ENCODE measurements at places on chromosomes 3 and 15.

- DNase-seq, result no peak
Measured at GRCh38 chr3:8183627-8184026, 318.0 kb upstream of the LMCD1 start.

- no peak for DNase-seq
Measured at GRCh38 chr3:56616478-56617006, 59.6 kb downstream of the CCDC66 start.

GRCh38 chr3:64890006-64890405, 202.2 kb upstream of the ADAMTS9 start:
- DNase-seq, result no peak

DNA sequence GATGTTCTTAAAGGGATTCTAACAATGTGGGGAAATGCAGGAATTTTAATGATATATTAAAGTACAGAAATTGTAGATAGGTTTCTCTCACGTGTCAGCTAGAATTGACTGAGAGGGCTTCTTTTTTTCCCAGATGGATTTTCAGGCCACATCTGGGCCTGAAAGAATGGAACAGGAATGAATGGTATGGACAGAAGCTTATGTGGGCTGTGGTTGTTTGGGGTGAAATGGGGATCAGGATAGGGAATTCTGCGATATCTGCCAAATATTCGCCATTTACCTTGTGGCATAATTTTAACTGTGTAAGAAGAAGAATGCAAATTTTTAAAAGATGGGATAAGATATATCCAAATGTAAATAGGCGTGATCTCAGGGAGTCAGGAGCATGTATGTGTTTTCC, 45.4 kb upstream of the FAM98B start:
- DNase-seq, result no peak

DNA sequence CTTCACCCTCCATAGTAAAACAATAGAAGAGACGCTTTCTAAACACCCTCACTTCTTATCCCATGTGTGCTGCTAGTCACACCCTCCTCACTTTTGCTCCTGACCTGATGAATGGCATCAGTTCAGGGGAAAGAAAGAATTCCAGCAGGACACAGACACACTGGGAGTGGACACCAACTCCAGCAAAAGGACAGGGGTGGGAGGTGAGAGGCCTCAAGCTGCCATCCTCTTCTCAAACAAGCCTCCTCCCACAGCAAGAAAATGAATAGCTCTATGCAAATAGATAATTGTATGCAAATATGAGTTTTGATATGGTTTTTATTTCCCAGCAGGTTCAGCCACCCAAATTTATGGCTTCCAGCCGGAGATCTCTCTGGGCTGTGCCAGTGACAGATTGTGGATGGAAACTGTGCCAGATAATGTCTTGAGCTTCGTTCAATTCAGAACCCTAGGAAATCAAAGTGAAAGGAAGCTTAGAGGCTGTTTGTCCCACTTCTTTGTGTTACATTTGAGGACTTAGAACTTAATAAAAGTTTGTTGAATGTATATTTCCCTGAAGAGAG, 209.3 kb upstream of the PPP2R3A start:
- DNase-seq, result no peak

GRCh38 chr15:66252685-66253417, 699 bp downstream of the MEGF11 start:
- no peak for DNase-seq

- no peak for DNase-seq
Measured at GRCh38 chr3:119873646-119874045, 91.7 kb downstream of the NR1I2 start.

DNA sequence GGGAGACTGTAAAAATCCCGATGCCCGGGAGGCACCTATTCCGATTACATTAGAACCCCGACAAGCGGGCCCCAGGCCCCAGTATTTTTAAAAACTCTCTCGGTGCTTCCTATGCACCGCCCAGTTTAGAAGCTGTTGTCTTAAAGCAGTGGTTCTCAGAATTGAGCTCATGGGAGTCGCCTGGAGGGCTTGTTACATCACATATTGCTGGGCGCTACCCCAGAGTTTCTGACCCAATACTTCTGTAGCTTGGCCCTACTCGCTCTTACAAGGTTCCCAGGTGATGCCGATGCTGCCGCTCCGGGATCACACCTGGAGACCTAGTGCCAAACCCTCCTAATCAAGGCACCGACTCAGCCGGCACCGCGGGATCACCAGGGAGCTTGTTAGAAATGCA, 35.2 kb downstream of the CPN2 start:
- no peak for DNase-seq

DNA sequence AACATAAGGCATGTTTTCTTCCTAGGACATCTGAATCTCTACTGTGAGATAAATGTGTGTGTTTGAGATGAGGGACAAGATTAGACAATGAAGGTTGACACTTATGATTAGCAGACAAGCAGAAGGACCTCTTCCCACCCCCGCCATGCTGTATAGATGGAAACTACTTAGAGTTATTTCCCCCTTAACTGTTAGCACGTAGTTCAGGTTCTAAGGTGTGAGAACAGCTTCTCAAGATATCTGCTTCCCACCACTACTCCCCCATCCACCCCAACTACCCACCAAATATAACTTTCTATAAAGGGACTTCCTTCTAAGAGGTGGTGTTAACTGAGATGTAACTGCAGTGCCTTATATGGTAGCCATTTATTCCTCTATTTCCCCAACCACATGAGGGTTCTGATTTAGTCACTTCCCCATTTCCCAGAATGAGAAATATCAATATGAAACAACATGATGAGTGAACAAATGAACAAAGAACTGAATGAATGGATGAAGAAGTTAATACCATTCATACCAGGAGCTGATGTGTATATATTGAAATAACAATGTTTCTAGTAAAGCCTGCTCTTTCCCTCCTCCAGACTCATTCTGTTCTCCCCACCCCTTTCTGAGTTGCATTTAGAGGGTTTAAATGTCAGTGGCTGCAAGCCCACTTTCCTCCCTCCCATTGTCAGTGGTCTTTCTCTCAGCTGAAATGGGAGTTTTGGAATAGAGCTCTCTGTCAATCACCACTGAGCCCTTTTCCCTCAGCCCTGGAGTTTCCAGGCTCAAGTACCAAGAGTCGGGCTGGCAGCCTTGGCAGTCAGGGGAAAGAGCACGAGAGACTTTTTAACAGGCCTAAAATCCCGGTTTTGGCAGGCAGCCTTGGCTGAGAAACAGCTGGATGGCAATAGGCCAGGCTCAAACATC, 7.7 kb upstream of the RFTN1 start:
- no peak for DNase-seq

DNA sequence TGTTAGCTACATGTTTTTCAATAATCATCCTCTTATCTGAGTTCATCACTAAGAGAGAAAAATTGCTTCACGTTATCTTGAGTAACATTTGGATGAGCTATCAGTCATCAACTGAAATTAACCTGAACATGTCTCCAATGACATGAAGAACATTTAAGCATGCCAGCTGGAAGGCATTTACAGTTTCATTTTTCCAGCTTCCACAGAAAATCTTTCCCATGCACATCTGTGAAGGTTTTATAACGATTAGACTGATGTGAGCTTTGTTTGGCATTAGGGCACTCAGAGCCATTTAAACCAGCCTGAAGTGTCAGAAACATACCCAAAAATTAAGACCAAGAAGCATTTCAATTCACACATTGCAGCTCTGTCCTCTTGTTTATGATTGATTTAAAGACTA, 235.8 kb upstream of the ARHGEF26 start:
- DNase-seq, result no peak

DNA sequence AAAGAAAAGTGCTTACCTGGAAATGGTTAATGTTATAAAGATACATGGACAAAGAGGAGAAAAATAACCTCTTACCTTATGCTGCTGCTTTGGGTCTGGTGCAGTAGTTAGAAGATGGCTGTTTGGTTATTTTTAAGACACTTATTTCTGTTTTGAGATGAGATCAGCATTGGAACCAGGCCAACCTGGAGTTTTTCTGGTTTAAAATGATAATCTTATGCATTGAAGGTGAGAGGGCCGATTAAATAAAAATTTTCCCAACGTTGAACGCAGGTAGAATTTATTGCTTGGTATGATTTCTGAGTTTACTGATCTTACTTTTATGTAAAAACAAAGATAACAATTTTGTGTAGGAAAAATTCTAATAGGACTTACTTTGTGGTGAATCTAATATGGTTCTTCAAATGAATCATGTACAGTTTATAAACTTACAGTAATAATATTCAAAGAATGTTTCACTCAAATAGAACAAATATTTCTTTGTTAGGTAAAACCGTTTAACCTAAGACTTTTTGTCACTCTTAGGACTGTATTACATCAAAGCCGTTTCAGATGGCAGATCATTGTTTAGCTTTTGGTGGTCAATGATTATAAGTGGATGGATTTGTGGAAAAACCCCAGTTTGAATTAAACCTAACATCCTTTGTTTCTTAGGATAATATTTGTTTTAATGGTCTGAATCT, 14.9 kb downstream of the UBE2E2 start:
- no peak for DNase-seq

GRCh38 chr3:189316296-189317019, 144.7 kb downstream of the TPRG1 start:
- no peak for DNase-seq

GRCh38 chr3:126300001-126300760, 57.0 kb downstream of the KLF15 start:
- DNase-seq, result no peak

GRCh38 chr3:115915061-115915460, 291.8 kb downstream of the GAP43 start:
- no peak for DNase-seq

- no peak for DNase-seq
Measured at GRCh38 chr3:182910936-182911781, 69.2 kb downstream of the DCUN1D1 start.

- DNase-seq, result no peak
Measured at GRCh38 chr3:189567322-189567721, 63.9 kb upstream of the TP63 start.

DNA sequence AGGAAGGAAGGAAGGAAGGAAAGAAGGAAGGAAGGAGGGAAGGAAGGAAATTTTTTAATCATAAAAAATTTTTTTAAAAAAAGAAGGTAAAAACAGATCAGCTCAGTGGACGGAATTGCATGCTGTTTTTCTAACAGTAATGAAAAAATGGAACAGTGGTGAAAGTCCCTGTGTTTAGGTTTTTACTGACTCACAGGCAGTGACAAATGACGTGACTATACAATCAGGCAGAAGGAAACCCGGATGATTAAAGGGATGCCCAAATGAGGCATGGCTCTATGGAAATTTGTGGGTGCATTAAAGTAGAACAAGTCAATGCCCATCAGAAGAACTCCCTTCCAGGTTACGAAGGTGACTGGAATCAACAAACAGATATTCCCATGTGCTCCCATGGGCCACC, 135.0 kb downstream of the IMPG2 start:
- no peak for DNase-seq

DNA sequence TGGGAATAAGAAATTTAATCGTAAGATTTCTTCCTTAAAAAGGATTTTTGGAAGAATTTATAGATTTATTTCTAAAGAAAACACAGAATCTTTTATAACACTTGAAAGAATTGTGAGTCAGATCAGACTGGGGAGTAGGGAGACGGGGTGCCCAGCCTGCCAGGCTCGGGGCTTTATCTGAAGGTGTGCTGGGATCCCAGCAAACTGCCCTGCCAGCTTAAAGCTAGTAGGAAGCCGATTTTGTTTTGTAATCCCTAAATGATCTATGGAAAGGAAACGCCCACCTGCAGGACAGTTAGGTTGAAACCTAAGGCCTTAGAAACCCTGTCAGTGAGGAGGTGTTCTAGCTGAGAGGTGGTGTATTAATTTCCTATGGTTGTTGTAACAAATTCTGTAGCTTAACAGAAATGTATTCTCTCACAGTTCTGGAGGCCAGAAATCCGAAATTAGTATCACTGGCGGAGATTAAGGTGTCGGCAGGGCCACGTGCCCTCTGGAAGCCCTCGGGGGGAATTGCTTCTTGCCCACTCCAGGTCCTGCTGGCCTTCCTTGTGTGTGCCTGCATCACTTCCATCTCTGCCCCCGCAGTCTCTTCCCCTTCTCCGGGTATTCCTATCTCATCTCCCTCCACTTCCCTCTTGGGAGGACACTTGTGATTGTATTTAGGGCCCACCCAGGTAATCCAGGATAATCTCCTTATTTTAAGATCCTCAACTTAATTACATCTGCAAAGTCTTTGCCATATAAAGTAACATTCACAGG, 19.3 kb upstream of the RAB6B start:
- DNase-seq, result no peak

- no peak for DNase-seq
Measured at GRCh38 chr3:144200466-144200865, 228.8 kb downstream of the DIPK2A start.

GRCh38 chr3:183504597-183504996, 50.9 kb downstream of the KLHL6 start:
- no peak for DNase-seq

DNA sequence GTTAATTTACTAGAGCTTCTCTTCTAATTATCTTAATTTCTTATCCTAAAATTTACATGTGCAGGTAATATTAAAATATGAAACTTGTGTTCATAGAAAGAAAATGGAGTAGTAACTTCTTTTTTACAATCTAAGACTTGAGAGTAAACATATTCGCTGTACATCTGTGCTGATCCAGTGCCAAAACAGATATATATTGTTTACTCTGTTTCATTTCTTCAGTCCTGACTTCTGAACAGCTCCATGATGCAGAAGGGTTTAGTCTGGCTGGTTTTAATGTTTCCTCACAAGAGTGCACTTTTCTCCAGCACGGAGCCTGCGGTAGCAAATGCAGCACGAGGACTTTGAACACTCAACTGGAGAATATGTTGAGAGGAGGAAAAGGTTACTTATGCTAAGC, 306.8 kb downstream of the EPHA3 start:
- no peak for DNase-seq

GRCh38 chr15:31102039-31102321, 455 bp upstream of the TRPM1 start:
- no peak for DNase-seq

DNA sequence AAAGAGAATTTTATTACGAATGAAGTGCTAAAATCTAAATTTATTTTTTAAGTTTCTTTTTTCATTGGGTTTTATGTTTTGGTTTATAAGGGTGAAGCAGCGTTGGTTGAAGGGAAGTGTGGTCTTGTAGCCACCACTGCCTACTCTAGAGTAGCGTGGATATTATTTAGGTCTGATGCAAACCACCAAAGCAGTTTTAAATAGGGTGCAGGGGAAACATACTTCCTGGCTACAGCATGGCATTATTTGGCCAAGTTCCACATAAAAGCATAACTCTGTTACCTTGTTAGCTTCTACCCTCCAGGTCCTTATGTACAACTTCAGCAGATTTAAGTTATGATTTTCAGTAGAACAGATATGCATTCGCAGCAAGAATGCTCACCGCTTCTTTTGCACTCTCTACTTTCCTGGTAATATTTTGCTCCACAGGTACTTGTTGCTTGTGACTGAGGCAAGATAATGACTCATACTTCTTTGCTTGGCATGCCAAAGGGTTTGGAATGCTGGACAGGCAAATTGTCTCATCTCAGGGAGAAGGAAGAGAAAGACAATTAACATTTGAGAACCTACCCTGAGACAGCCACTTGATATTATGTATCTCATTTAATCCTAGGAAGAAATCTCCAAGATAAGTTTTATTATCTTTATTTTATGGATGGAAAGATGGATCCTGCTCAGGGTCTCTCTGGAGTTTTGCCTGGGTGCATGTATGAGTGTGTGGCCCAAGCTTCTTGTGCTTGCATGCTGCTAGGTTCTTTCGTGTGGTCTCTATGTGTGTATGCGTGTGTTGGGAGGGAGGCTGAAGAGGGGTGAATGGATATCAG, 5.4 kb downstream of the TGFBR2 start:
- DNase-seq, result no peak

GRCh38 chr3:142106548-142106947, 42.8 kb downstream of the TFDP2 start:
- DNase-seq, result no peak

GRCh38 chr15:85691350-85692240, 103.1 kb downstream of the KLHL25 start:
- no peak for DNase-seq

GRCh38 chr15:35756623-35757022, 210.7 kb upstream of the DPH6 start:
- DNase-seq, result no peak
